ENCODE measurements at places on chromosomes 6 and 20.

DNA sequence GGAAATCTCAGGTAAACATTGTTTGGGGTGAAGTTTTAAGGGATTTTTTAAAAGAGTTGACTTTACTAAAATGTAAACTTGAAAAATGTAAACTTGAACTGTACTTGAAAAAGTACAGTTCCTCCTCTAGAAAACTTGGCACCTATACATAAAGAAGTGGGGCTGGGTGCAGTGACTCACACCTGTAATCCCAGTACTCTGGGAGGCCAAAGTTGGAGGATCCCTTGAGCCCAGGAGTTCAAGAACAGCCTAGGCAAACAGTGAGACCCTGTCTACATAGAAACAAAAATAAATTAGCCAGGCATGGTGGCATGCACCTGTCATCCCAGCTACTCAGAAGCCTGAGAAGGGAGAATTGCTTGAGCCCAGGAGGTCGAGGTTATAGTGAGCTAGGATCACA lies 7.2 kb downstream of the BTBD9 start:
- no peak for DNase-seq

GRCh38 chr20:21609221-21609620 lies 95.4 kb upstream of the NKX2-2 start:
- no peak for DNase-seq

GRCh38 chr6:134956032-134956431 lies 6.1 kb upstream of the ALDH8A1 start:
- no peak for DNase-seq

DNA sequence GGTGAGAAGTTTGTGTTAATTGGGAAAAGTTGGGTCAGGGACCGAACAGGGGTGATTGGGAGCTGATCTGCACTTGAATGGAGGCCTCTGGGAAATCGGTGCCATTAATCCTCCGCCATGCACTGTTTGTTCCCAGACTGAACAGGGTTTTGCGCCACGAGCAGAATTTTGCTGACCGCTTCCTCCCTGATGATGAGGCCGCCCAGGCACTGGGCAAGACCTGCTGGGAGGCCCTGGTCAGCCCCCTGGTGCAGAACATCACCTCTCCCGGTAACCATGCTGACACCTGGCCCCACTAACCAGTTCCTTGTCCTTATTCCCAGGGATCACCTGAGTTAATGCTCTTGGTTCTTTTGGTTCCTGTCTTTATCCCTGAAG lies 21.7 kb downstream of the CUL9 start:
- DNase-seq = no peak

- DNase-seq = no peak
Observed at GRCh38 chr20:60899320-60899719, 352.7 kb upstream of the CDH4 start.

GRCh38 chr20:61529354-61529753 lies 277.3 kb downstream of the CDH4 start:
- DNase-seq = no peak

DNA sequence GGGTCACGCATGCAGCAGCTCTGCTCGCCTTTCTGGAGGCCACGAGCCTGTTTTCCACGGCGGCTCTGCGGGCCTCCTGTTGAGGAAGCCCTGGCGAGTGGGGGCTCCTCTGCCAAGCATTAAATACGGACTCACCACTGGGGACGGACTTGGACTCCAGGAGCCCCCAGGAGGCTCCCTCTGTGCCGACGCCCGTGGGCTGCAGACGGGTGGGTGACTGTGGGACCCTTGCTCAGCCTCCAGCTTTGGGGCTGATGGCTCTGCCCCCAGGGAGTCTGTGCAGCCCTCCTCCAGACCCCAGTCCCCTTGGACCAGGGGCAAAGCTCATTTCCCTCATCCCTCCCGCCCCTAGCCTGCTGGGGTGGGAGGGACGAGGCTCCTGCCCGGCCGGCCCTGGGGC lies 236.2 kb downstream of the TAF4 start:
- DNase-seq = no peak

DNA sequence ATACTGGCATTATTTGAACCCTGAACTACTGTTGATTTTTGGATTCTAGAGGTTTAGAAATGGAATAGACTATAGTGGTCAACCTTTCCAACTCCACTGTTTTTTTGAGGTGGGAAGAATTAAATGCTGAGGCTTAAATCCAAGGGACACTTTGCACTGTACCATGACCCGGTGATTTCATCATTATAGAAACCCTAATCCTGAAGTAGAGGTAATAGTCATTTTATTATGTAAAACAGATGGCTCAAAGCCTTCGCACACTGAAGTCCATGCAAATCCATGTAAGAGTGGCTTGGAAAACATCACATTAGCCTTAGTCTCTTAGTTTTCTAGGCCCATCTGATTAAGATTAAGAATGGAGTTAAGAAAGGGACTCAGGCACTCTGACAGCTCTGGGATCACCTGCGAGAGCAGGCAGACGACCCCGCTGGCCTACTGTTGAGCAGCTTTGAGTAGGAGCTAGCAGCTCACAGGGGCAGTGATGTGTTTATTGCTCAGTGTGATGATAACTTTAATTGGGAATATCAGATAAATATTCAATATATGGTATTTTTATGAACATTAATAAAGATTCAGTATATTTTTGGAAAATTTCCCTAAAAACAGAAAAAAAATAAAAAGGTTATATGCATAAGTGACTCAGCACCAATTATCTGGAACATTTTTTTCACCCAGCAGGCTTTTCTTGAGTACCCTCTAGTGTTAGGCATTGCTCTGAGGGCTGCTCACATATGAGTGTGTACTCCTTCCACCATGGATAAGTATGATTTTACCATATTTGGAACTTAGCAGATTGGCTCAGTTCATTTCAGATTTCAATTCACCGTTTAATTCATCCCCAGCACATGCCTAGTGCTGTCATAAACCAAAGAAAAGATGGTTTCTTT lies 13.4 kb downstream of the SLX4IP start:
- DNase-seq = no peak

DNA sequence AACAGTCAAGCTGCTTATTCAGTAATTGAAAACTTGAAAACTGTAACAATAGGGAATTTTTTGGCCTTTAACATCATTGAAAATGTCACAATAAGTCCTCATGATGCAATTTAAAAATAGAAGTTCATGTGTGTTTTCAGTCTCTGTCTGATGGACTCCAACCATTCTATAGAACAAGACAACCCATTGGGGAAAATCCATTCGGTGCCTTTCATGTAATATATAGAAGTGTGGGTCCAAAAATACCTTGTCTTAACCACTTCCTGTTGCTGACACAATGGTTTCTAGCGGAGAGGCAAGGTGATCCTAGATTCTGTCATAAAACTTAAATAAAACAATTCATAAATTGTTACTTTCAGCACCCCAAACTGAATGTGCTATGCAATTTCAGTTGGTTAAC lies 1131.3 kb upstream of the MAP3K7 start:
- DNase-seq = no peak

DNA sequence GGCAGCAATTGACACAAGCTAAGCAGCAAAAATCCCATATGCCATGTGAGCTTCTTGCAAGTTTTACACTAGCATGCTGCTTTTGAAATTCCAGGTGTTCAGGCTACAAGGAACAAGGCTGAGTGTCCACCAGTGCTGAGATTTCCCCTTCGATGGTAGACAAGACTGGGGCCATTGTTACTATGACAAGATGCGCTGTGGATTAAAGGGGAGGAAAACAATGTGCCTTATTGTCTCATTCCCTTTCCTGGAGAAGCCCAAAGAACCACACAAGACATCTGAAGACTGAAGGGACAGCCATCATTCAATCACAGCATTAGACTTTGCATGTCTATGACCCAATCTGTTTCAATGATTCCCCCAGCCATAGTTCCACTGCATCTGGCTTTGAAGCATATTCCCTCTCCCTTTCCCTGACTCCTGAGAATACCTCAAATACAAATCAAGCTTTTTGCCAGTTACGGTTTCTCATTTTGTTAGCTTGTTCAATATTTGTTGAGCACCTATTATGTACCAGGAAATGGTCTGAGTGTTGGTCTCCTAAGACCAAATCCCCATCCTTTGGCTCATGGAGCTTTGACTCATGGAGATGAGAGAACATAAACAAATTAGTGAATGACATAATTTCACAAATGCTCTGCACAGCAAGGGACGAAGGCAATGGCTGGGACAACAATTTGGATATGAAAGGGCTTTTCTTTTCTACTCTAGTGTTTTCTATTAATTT lies 23.4 kb upstream of the SCGN start:
- DNase-seq = no peak

GRCh38 chr6:115838763-115839401 lies 221.8 kb downstream of the FRK start:
- no peak for DNase-seq

DNA sequence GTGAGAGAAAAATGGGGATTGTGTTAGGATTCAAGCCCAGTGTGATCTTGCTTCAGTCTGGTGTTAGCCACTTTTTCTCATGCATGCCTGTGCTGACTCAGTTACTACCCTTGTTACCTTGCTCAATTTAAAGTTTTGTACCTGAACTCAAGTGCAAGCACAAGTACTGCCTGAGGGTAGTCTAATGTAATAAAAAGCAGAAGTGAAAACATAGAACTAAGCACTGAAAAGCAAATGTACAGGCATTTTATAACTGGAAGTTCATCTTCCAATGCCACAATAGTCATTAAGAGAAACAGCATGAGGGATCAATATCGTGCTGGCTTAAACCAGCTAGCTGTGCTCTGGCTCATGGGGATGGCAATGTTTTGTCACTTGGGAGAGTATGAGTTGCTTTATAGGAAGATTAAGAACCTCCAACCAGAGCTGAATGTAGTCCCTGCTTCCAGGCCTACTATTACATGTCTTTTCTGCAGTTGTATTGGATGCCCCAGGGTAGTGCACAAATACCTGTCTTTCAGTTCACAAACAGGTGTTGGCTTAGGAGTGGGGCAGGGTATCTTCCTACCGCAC lies 48.7 kb downstream of the SLC35F1 start:
- DNase-seq = no peak

DNA sequence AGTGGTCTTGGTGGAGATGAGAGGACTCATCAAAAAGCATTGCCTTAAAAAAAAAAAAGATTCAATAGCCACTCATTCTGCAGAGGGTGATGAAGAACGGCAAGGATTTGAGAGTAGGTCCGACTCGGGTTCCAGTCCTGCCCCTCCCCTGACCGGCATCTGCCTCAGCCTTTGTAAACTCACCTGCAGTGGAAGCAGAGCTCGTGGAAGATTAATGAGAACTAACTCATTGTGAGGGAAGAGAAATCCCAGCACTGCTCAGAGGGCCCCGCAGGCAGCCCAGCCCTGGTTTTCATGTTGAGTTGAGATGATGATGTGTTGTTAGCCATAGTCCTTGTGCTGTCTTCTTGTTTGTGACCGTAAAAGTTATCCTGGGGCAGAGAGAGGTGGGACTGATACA lies 59.4 kb downstream of the GCNT2 start:
- DNase-seq = no peak

DNA sequence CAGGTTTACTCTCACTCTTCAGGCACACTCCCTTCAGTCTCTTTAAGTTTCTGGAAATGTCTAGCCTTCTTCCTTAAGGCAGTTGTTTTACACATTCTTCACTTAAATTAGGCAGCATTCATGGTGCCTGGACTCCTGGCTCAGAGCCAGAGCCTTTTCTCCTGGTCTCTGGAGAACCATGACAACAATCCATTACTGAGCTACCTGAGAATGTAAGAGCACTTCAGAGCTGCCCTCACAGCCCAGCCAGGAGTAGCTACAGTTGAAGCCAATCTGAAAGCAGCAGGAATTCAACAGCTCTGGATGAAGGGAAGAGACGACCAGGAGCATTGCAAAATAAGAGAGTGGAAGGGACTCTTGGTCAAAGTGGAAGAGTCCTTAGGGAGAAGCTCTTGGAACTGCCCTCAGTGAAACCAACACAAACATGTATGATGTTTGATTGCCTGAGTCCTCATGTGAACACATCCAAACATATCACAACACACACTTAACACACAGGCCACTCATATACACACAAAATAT lies 416.8 kb upstream of the SPTLC3 start:
- DNase-seq = no peak
